ENCODE measurements at places on chromosomes 1 and 21. TPM values are rescaled to one million over a fixed set of nuclear protein-coding genes. Genes with fewer than 3 reads are reported as not detected.

GRCh38 chr1:16110884-16111283 lies 37.4 kb upstream of the FAM131C start:
- DNase-seq: no peak

GRCh38 chr21:44686000-44686781 lies 4.2 kb upstream of the KRTAP12-1 start:
- DNase-seq: no peak

GRCh38 chr1:151756291-151756690 lies 7.0 kb downstream of the MRPL9 start:
- DNase-seq: peak; percentile 9

The GNG4 gene
- 7.3 TPM for total RNA-seq

The SPRR2E gene
- not detected for total RNA-seq

The ETV3L gene
- total RNA-seq: not detected
